ENCODE measurements at places on chromosomes 5 and 9.

- no peak overlapping the region for H3K27ac ChIP-seq
- DNase-seq: no peak
- no peaks in the 10 kb centered on the region for H3K36me3 ChIP-seq
- H3K27me3 ChIP-seq: no peaks in the 10 kb centered on the region
Measured at GRCh38 chr9:76176171-76176570, 218.1 kb downstream of the RFK start.

DNA sequence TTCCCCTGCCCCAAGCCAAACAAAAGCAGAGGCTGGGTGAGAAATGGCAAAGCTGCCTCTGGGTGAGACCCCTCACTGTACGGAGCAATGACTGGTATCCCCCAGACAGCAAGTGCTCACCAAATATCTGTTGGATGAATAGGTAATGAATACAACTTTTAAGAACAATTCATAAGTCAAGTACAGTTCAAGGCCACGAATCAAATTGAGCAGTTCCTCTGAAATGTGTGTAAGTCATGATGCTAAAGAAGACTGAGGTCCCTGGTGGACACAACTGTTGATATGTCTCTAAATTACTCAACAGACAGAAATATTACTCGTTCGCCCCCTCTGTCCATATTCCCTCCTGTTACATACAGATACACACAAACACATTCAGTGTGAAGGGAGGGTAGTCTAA lies 160.7 kb downstream of the GLIS3 start:
- peaks cover 2% of the 10 kb centered on the region for H3K4me1 ChIP-seq
- H3K27ac ChIP-seq: no peak overlapping the region
- H3K27me3 ChIP-seq: peaks cover 8% of the 10 kb centered on the region

DNA sequence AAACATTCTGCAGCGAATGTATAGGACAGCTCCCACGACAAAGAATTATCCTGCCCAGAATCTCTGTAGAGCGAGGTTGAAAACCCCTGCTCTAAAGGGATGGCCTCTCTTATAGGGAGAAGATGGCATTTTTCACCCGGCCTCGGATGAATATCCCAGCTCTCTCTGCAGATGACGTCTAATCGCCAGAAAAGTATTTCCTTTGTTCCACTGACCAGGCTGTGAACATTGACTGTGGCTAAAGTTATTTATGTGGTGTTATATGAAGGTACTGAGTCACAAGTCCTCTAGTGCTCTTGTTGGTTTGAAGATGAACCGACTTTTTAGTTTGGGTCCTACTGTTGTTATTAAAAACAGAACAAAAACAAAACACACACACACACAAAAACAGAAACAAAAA lies 17.4 kb upstream of the RARS1 start:
- H3K27me3 ChIP-seq: no peaks in the 10 kb centered on the region
- no peak for DNase-seq
- no peaks in the 10 kb centered on the region for H3K36me3 ChIP-seq
- no peak overlapping the region for H3K4me3 ChIP-seq

DNA sequence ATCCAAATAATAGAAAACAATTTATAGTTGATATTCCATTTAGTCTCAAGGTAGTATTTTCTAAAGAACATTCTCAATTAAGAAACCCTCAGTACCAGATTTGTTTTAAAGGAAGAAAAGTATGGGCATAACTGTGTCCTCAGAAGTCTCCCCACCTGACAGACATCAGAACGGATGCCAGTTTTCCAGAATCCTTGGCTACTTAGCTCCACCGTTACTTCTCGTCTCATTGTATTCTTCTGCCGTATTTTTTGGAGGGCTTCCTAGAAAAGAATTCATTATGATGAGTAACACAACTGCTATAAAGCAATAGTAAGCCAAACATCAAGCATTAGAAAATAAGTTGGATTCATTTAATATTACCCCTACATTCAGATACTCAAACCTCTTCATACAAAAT lies 67.8 kb downstream of the DROSHA start:
- DNase-seq: no peak
- H3K27me3 ChIP-seq: no peaks in the 10 kb centered on the region
- peaks cover 89% of the 10 kb centered on the region for H3K36me3 ChIP-seq
- H3K27ac ChIP-seq: no peak overlapping the region

DNA sequence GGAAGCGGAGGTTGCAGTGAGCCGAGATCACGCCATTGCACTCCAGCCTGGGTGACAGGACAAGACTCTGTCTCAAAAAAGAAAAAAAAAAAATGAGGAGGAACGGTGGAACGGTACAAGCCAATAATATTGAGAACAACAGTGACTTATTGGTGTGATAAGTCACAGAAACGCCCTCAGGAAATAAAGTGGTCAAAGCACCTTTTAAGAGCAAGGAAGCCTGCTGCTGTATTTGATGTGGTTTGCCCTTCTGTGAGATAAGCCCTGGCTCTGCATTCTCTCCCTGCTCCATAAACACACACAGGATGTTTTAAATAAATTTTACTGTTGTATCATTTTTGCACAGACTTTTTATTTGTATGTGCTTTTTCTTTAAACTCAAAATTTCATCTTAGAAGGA lies 269.9 kb upstream of the MSX2 start:
- no peaks in the 10 kb centered on the region for H3K36me3 ChIP-seq
- no peak overlapping the region for H3K27ac ChIP-seq
- no peaks in the 10 kb centered on the region for H3K27me3 ChIP-seq
- no peaks in the 10 kb centered on the region for H3K4me1 ChIP-seq

GRCh38 chr9:3931058-3931457 lies 368.8 kb downstream of the GLIS3 start:
- no peaks in the 10 kb centered on the region for H3K36me3 ChIP-seq
- no peaks in the 10 kb centered on the region for H3K4me1 ChIP-seq
- no peak overlapping the region for H3K27ac ChIP-seq
- no peak overlapping the region for H3K4me3 ChIP-seq
- H3K27me3 ChIP-seq: peaks cover 9% of the 10 kb centered on the region
- DNase-seq: no peak

DNA sequence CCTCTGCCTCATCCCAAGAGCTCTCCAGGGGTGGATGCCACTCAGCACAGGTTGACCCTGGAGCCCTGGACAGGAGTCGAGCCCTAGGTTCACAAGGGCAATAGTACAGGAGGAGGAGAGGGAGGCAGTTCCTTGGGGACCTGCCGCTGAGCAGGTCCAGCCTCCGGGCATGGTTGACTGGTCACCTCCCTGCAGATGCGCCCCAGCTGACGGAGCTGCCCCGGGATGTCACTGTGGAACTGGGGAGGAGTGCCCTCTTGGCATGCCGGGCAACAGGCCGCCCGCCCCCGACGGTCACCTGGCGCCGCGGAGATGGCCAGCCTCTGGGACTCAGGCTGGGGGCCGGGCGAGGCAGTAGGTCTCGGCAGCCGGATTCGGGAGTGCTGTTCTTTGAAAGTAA lies 53.7 kb downstream of the HMCN2 start:
- no peak overlapping the region for H3K27ac ChIP-seq
- no peaks in the 10 kb centered on the region for H3K36me3 ChIP-seq
- no peak overlapping the region for H3K4me3 ChIP-seq
- no peak for DNase-seq

GRCh38 chr5:177098470-177099141 lies 11.9 kb downstream of the FGFR4 start:
- H3K27ac ChIP-seq: no peak overlapping the region
- H3K36me3 ChIP-seq: no peaks in the 10 kb centered on the region
- no peak overlapping the region for H3K4me3 ChIP-seq

Data from activated B cell treated with CpG ODN at 0.5 μM for 24 hours (primary cell).